ENCODE measurements at places on chromosomes 11 and 22.

GRCh38 chr22:47151064-47151463 is 388.6 kb downstream of the TBC1D22A start:
- DNase-seq, result no peak

- no peak for DNase-seq
These were observed 80.4 kb downstream of the BARX2 start for GRCh38 chr11:129455756-129456655.

DNA sequence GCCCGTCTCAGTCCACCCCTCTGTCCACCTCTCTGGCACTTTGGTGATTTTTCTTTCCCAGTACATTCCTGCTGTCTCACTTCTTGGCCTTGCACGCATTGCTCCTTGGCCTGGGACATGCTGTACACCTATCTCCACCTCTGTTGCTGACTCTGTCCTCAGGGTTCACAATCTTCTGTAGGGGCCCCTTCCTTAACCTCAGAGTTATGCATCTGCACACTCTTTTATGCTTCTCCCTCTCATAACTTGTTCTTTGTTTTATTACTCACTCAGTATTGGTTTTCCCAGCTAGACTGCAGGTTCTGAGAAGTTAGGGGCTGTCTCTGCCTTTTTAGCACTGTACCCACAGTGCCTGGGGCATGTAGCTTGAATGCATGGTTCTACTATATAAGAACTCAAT is 139.1 kb upstream of the MTMR2 start:
- DNase-seq, result no peak

- no peak for DNase-seq
These were observed 566 bp downstream of the DDB1 start for GRCh38 chr11:61332281-61332796.

DNA sequence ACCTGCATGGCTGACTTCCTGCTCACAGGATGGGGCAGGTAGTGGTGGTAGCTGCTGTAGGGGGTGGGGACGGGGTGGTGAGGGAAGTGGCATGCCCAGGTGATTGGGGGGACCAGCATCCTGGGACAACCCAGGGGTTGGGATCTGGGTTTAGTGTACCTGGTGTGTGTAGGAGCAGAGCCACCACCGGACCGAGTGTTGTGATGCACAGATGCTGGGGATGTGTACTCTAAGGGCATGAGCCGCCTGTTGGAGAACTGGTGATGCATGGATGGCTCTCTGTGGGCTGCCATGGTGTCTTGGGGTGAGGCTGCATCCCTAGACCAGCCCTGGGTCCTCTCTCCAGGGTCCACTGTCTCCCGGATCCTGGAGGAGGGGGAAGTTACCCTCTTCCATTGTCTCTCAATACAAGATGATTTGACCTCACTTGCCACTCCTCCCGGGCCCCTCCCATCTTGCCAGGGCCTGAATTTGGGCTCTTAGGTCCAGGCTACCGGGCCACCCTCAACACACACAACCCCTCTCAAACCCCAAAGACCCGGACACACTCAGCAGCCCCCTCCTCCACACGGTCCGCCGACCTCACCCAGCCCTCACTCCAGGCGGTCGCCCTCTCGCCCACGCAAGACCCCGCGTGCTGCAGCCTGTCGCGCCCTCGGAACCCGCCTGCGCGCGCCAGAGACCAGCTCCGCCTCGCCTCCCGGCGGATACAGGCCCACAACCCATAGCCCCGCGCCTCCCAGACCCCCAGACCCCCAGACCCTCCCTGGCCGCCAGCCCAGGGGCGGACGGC is 619 bp downstream of the LRRC75B start:
- DNase-seq, result no peak

GRCh38 chr11:82225502-82225901 is 508.2 kb downstream of the FAM181B start:
- DNase-seq, result no peak

DNA sequence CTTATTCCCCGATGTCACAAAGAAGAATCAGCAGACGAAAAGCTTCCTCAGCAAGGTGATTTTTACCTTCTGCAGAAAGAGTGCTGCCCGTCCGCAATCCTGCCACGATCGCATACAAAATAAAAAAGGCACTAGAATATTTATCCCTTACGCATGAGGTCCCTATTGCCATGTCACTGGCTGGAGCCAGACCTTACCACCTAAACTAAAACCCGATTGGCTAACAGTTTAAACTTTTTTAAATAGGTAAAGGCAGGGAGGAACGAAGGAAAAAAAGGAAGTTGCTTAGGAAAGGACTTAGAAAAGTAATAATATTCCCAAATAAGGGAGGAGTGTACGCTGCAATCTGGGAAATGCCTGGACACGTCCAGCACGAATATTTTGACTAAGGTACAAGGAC is 21.2 kb upstream of the ALDH3B2 start:
- DNase-seq, result no peak

DNA sequence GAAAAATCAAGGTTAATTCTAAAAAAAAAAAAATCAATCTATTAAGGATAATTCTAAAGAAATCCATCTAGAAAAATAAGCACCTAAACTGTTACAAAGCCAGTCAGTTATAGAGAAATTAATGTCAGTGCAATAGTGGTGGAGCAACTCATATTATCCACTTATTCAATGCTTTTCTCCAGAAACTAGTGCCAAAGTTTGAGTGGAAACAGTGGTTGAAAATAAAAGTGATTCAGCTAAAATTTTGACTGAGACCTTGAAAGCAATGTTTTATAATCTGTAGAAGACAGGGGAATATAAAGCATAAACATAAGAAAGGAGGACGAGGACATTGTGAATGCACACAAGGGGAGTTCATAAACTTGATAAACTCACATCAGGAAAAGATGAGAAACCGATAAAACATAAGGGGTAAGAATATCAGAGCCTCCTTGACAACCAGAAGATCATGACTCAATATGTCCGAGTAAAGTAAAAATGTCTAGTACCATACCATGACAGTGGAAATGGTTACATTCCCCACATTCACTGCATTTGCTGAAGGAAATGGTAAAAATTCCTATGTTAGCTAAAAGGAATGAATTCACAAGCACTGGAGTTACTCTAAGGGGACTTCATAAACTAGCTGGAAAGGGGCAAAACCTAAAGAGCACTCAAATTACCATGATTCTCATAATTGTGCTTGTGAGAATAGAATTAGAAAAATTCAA is 58.7 kb upstream of the SLC5A12 start:
- no peak for DNase-seq

DNA sequence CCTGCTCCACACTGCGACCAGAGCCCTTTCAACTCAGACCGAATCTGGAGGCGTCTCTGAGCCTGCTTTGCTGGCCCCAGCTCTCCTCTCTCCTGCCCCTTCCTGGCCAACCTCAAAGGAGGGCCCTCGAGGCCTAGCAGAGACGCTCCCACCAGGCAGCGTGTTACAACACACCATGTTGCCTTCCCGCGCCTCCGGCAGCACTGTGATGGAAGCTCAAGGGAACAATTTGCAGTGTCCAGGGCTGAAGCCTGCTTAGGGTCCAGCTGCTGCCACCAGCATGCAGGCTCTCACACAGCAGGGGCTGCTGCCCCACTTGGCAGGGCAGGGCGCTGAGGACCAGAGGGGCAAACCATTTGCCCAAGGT is 18.4 kb downstream of the LINC01488 start:
- no peak for DNase-seq

DNA sequence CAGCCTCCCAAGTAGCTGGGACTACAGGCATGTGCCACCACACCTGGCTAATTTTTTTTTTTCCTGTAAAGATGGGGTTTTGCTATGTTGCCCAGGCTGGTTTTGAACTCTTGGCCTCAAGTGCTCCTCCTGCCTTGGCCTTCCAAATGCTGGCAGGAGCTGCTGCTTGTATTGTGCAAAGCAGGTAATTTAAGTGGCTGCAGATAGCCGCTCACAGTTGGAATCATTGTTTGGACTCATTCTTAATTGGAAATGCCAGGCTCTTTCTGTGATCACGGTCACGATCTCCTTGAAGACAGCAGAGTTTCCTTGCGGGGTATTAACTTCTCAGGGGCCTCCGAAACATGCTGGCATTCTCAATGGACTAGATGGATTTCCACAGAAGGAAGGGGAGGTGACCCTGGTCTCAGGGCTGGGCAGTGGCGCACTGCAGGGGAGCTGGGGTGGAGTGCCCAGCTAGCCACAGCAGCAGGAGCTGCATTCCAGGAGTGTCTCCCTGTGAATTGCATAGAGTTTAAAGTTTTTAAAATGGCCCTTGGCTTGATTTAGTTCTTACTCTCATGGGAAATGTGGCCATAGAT is 136.1 kb downstream of the MORC2 start:
- no peak for DNase-seq

GRCh38 chr22:32474635-32475467 is at the start of gene FBXO7:
FBXO7 (plus strand) TSS chr22:32474811; CDS start chr22:32475003, 192 bp downstream.
- DNase-seq, result peak; percentile 76

DNA sequence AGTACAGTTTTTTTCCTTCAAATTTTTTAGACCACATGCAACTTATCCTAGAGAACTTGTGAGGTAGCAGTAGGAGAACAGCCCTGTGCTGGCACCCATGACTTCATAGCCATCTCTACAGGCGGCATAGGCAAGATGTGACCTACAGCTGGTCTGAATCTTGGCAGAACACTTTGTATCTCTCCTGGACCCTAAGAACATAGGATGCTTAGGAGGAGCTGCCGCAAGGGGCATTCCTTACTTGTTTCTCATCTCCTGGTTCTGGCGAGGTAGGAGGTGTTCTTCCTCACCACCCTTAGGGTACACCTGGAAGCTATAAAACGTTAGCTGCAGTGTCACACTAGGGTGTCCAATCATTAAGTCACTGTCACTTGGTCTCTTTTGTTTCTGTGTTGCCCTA is 16.4 kb downstream of the CWC15 start:
- DNase-seq, result no peak

DNA sequence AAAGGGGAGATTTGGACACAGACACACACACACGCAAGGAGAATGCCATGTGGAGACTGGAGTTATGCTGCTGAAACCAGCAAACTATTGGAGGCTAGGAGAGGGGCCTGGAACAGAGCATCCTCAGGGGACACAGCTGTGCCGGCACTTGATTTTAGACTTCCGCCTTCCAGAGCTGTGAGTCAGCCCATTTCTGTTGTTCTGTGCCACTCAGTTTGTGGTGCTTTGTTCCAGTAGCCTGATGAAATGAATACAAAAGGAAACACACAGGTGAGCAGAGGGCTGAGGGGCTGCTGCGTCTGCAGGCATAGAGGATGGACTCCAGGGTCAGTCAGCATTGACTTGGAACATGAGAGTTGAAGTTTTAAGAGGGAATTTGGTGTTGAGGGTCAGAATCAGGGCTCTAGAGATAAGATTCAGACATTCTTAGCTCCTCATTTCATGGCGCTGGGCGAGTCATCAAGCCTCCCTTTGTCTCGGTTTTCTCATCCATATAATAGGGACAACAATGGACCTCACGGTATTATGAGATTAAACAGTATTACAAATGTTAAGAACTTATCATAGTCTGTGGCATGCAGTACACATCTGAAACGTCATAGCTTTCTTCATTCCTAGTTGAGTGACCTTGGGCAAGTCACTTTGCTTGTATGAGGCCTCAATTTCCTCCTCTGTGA is 191.0 kb downstream of the MIAT start:
- no peak for DNase-seq

GRCh38 chr11:123560006-123560405 is 94.4 kb downstream of the SCN3B start:
- DNase-seq, result peak; percentile 56

DNA sequence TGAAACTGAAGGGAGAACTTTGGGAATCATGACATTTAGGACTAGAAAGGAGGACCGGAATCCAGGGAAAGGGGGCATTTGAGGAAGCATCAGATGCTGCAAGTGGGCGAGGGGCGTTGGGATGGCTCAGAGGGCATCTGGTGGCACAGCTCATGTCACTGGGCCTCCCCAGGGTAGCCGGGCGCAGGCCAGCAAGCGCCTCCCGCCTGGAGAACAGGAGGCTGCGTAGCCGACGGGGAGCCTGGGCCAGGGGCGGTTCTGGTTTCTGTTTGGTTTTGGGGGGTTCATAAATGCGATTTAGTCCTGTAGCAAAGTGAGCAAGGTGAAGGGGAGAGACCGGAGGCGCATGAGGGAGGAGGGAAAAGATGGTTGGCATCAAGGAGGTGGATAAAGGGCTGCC is 443 bp upstream of the ST14 start:
- DNase-seq, result no peak

DNA sequence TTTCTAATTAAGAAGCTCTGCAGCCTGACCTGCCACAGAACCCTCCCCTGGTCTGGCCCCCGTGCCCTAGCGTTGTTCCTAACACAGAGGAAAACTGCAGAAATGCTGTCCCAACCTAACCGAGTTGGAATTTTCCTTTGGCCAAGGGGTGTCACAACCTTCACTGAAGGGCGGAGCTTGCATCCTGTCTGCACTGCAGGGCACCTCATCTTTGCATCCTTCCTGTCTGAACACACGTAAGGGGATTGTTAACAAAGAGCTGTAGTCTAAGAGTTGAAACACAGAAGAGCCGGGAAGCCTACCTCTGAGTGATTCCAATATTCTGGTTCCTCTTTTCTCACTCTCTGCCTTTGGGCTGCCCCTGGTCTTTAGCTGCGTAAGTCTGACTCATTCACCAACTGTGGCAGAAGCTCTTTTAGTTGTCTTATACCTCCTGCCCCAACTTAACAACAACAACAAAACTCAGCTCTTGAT is 1.6 kb downstream of the DIXDC1 start:
- peak; percentile 93 for DNase-seq

DNA sequence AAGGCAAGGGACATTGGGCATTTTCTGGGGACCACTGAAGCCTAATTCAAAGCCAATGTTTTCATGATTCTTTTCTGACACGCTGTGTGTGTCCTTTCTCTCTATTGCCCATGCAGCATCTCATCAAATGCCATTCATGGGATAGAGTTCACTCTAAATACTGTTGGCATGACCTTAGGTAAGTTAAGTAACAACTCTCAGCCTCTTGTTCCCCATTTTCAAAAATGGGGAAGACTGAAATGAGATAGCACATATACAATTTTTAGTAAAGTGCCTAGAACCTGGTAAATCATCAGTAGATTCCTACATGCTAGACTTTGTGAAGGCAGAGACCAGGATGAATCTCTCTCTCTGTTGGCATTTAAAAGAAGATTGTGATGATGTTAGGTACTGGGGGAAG is 12.7 kb upstream of the OR52K2 start:
- peak; percentile 44 for DNase-seq

DNA sequence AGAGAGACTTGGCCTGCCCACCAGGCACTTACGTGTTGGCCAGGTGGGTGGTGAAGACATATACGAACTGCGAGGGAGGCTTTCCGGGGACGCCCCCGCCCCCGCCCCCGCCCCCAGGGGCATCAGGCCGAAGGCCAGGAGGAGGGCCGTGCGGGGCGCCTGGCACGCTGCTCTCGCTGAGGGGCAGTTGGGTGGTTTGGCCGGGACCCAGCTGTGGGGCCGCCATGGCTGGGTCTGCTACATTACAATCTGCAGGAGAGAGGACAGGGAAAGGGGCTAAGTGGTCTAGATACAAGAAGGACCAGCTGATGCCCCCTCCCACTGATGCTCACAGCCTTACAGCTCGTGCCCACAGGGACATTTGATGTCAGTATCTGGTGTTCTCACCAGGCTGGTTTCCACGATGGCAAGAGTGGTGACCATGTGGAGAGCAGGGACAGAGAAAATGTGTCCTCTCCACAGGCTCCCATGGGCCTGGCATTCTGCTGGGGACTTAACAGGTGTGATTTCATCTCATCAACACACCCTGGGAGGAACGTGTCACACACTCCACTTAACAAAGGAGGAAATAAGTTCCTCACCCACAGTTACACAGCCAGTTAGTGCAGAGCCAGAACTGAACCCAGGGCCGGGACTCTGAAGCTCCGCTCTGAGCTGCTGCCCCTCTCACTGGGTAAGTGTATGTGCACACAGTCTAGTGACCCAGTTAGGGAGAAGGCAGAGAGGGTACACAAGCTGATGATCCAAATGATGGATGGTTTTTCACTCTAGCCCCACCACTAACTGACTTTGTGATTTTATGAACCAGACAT is 19.7 kb downstream of the CXCR5 start:
- no peak for DNase-seq
